ENCODE measurements at places on chromosomes 3 and 15. TPM values are rescaled to one million over a fixed set of nuclear protein-coding genes. Genes with fewer than 3 reads are reported as not detected.

The CCDC13 gene
- total RNA-seq = 2.7 TPM

The NRG4 gene
- total RNA-seq = 1.2 TPM

The TM6SF1 gene
- 27.3 TPM for total RNA-seq

The THRB gene
- 54.1 TPM for total RNA-seq

The LRRC31 gene
- not detected for total RNA-seq

The ATP10A gene
- total RNA-seq = 0.74 TPM

The RSL24D1 gene
- 103 TPM for total RNA-seq

The TTC21A gene
- 2.0 TPM for total RNA-seq

The SLC28A2 gene
- not detected for total RNA-seq

The CFAP91 gene
- total RNA-seq = 4.9 TPM

The ZNF621 gene
- 12.5 TPM for total RNA-seq

The NAALADL2 gene
- total RNA-seq = 2.7 TPM

The GABRA5 gene
- 27.8 TPM for total RNA-seq

The SCAMP2 gene
- 4.4 TPM for total RNA-seq

The MST1 gene
- total RNA-seq = 5.2 TPM

The P2RY1 gene
- 11.6 TPM for total RNA-seq

The A4GNT gene
- not detected for total RNA-seq

The WDR72 gene
- under 0.01 TPM for total RNA-seq

The SHF gene
- 46.7 TPM for total RNA-seq

The CNTN3 gene
- total RNA-seq = 28.3 TPM

The KIAA1143 gene
- 21.1 TPM for total RNA-seq

The SIAH2 gene
- total RNA-seq = 16.5 TPM

The SPCS1 gene
- total RNA-seq = 23.8 TPM

The MORC1 gene
- total RNA-seq = under 0.01 TPM

The CLDN18 gene
- total RNA-seq = under 0.01 TPM
